Activated CD8-positive, alpha-beta memory T cell treated with anti-CD3 and anti-CD28 coated beads for 4 hours (primary cell): ENCODE measurements at places on chromosomes 16 and 17.

DNA sequence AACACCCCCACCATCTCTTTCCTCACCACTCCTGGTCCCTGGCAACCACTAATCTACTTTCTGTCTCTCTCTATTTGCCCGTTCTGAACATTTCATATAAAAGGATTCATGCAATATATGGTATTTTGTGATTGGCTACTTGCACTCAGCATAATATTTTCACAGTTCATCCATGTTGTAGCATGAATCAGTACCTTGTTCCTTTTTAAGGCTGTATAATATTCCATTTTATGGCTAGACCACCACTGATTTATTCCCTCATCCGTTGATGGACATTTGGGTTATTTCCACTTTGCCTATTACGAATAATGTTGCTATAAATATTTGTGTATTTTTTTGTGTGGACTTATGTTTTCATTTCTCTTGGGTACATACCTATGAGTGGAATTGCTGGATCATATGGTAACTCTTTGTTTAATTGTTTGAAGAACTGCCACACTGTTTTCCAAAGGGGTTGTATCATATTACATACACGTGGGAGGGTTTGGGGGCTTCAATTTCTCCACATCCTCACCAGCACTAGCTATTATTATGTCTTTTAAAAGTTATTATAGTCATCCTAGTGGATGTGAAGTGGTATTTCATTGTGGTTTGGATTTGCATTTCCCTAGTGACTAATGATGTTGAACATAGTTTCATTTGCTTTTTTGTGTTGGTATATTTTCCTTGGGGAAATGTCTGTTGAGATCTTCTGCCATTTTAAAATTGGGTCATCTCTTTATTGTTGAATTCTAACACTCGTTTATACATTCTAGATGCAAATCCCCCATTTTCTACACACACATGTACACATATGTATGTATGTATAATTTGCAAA is 26.3 kb downstream of the SEC14L5 start:
- DNase-seq = no peak

- no peak for DNase-seq
These were observed 69.4 kb downstream of the YPEL2 start for GRCh38 chr17:59400858-59401257.

DNA sequence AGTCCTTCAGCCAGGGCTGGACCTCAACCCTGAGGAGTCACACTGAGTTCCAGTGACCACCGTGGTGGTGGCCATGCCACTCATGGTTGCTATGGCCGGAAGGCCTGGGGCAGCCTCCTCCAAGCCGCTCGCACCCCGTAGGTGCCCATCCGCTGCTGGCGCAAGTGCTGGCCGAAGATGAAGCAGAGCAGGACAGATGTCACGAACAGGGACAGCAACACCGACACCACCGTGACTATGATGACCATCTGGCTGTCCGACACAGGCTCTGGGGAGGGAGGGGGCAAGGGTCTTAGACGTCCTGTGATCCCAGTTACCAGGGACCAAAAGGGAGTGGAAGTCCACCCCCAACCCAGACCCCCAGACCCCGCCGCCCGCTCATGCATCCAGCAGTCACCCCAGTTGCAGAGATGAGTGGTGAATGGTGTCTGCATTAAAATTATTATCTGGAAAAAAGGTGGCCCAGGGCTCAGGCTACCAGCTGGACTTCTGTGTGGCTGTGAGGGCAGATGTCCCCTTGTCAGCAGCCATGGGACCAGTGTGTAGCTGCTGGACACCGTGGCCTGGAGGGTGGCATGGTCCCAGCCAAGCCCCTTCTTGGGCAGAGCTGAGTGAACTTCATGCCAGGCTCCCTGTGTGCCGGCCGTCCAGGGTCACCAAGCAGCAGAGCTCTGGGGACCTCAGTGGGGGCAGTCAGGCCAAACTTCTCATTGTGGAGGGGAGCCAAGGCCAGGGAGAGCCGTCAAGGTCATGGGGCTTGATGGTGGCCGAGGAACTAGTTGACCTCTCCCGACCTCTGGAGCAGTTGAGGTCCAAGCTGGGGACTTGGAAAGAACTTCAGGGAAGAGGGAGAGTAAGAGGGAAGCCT is 4.7 kb downstream of the PRR29 start:
- no peak for DNase-seq

DNA sequence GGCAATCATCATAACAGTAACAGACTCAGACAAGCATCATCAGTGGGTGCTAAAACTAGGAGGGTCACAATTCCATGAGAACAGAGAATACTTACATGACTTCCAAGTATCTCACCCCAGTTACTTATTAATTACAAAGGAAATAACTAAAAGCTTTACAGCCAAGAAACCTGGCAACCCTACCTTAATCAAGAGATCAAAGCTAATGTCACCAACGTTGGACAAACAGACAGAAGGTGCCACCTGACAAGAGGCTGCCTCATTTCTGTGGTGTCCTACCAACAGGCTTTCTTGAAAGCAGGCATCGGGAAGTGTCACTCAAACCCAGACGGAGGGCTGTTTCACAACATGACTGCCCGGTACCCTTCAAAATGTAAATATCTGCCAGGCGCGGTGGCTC is 84.6 kb downstream of the RMI2 start:
- no peak for DNase-seq

- no peak for DNase-seq
These were observed 4.6 kb upstream of the STAT3 start for GRCh38 chr17:42392692-42393415.
